Stimulated activated CD4-positive, alpha-beta T cell treated with anti-CD3 and anti-CD28 coated beads, Interleukin-1b, Interleukin-23, amount 100 ng/mL, for 24 hours (primary cell): ENCODE measurements at places on chromosomes 11 and 22.

- DNase-seq, result no peak
Observed at GRCh38 chr22:36274531-36274930, 21.6 kb downstream of the APOL1 start.

DNA sequence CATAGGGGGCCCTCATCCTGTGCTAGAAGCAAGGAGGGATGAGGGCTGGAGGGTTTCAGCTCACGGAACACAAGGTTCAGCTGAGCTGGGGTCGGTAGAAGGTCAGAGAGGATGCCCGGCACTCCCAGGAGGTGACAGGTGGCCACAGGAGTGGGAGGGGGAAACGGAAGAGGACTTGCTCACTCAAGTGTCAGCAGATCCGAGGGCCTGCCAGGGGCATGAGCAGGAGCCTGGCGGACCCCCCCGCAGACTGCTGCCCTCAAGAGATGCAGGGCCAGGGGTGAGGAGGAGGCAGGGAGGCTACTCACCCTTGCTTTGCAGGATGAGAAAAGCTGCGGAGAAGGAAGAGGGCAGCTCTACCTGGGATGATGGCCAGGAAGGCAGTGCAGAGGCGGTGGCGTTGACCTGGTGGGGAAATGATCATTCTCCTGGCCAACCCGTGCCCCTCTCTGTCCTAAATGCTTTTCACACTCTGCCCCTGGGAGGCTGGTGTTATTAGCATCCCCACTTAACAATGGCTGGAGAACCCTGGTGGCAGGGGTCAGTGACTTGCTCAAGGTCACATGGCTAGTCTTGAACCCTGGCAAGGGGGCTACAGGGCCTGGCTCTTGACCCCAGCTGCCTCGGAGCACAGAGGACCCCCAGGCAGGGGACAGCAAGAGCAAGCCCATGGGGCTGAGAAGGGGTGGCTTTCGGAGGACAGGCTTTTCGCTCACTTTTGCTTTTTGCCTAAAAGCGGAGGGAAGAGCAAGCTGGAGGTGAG is 30.1 kb upstream of the CSNK1E start:
- no peak for DNase-seq

DNA sequence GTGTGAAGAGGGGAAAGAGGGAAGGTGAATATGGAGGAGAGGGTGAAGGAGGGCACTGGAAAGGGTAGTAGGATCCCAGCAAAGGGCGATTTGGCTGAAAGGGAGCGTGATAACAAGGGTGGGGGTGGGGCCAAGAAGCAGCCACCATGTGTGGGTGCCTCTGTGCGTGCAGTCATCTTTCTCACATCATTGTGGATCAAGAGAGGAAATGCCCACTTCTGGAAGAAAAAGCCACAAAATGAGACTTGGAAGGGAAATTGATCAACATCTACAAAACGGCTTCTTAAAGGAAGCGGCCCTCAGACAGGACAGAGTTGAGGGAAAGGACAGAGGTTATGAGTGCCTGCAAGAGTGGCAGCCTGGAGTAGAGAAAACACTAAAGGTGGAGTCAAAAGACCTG is 1.2 kb upstream of the CXCR5 start:
- DNase-seq, result no peak

DNA sequence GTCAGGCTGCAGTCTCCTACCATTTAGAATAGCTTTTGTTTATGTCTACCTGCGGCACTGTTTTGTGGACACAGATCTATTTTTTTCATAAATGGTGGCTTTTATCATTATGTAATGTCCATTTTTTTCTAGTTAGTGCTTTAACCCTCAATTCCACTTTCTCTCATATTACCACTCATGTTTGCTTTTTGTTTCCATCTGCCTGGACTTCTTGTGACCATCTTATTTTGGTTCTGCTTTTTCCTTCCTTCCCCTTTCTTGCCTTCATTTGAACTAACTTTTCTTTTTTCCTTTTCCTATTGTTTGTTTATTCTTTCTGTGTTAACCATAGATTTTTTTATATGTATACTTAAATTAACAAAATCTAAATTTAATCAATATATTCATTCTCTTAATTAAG is 98.5 kb upstream of the SLC22A12 start:
- DNase-seq, result no peak

DNA sequence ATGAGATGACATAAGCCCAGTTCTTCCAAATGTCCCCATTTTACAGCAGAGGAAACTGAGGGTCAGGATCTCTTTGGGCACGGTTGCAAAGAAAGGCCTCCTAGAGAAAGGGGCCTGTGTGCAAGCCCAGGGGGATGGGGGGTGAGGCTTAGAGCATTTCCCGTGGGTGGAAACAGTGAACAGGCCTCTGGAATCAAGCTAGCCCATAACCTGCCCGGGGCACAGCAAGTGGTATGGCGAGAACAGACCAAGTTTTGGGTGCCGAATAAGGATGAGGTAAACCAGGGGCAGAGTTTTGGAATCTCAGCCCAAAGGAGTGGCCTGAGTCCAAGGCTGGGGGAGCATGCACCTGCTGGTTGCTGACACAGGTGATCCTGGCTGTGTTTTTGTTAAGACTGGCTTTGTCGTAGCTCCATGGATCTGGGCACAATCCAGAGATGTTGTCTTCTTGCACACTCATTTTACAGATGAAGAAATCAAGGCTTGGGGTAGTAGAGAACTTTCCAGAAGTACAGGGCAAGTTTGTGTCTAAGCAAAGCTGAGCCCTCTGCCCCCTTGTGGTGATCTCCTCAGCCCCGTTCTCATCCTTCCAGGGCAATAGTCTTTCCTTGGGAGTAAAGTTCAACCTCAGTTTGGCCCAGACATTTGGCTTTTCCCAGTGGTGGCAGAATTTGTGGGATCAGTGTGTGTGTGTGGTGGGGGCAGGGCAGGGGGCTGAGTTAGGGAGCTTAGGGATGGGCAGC is 53.5 kb upstream of the MYEOV start:
- DNase-seq, result no peak

DNA sequence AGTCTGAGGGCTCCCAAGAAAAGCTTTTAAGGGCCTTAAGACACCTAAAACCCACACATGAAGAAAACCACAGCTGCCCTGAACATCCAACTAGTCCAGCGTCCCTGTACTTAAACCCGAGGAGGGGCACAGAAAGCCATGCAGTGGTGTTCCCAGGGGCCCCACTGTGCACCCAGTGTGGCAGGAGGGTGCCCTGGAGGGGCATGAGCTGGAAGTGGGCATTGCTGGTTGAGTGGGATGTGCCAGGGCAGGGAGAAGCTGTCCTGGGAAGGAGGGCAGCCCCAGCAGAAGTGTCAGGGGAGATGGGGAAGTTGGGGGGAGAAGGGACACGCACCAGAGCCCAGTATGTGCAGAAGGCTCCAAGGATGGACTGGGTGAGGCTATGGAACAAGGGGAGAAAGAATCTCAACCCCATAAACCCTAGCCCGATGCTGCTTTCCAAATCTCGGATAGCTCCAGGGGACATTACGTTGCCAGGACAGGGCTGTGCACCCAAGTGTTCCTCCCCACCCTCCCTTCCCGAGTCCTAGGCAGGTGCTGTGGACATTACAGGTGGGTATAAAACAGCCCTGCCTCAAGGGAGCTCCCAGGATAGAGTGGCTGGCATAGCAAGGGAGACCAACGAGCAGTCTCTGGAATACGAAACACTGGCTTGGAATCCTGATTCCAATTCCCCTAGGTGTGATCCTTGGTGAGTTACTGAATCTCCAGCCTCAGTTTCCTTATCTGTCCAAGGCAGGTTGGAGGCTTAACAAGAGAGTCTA is 44.2 kb downstream of the SHANK2 start:
- no peak for DNase-seq
